Mammary epithelial cell (primary cell): ENCODE measurements at places on chromosomes 13 and 19.

DNA sequence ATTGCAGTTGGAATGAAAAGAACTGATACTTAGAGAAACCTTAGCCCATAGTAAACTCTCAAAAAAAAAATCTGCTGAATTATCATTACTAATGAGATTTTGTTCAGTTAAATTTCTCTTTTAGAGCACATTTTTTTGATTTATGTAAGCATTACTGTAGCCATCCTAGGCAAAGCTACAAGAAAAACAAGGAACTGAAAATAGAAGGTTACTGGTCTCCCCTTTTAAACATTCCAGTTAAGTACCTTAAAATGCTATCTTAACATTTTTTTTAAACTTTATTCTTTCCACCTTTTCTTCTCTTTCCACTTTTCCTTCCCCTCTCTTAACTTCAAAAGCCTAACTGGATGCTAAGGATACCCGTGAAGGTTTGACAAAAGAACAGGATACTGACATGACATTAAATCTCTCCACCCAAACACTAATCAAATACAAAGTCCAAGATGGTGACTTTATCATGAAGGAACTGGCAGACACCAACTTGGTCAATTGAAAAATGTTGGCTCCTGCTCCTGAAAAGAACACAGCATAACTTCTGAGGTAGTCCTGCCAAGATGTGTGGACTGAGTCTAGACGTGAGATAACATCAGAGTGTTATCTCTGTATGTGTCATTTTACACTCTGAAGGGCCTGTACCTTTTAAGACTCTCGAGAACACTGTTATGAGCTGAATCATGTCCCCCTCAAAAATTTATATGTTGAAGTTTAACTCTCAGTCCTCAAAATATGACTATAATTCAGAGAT, 29.5 kb upstream of the SACS start:
- DNase-seq, result no peak

GRCh38 chr13:100484702-100485101, 103.9 kb downstream of the GGACT start:
- no peak for DNase-seq

DNA sequence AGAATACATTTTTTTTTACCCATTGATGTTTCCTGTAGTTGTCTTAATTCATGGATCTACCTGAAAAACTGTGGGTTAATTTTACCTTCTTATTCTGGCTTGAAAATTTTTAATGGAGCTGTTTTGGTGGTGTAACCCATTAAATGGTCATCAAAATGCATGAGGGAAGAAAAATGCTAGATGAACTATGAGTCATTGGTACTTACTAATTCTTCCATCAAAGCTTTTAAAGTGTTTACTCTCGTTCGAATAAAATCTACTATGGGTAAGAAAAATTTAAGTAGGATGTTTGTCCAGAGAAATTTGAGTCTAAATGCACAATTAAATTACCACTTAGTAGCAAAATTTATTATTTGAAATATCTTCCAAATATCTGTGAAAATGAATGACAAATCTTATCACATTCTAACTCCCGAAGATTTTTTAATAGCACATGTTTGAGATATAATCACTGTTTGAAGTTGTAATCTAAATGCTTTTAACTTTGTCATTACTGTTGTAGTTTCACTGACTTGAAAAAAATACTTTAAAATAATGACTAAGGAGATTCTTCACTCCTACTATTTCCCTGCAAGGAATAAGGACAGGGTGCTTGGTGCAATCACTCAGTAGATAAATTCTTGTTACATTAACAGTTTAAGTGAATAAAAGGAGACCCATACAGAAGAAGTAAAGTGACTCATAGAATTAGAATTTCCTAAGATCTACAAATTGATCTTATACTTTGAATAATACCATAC, 437.7 kb downstream of the IRS2 start:
- peak; percentile 37 for DNase-seq

DNA sequence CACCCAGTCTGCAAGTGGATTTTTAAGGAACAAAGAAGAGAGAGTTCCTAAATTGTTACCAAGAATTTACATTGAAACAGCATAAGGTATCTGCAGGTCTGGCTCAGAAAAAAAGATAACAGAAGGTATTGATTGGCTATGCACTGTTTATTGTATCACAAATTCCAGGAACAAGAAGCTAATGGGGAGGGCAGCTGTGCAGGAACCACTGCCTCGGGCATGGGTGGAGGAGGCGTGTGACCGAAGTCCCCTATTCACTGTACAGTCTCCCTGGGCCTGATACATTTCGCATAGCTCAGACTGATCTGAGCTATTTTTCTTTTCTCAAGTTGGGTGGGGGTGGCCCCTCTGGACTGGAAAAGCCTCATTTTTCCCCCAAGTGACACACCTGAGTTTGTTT, 11.7 kb downstream of the NECTIN2 start:
- DNase-seq, result no peak

GRCh38 chr19:49556412-49557398, 23.7 kb downstream of the NOSIP start:
- no peak for DNase-seq

DNA sequence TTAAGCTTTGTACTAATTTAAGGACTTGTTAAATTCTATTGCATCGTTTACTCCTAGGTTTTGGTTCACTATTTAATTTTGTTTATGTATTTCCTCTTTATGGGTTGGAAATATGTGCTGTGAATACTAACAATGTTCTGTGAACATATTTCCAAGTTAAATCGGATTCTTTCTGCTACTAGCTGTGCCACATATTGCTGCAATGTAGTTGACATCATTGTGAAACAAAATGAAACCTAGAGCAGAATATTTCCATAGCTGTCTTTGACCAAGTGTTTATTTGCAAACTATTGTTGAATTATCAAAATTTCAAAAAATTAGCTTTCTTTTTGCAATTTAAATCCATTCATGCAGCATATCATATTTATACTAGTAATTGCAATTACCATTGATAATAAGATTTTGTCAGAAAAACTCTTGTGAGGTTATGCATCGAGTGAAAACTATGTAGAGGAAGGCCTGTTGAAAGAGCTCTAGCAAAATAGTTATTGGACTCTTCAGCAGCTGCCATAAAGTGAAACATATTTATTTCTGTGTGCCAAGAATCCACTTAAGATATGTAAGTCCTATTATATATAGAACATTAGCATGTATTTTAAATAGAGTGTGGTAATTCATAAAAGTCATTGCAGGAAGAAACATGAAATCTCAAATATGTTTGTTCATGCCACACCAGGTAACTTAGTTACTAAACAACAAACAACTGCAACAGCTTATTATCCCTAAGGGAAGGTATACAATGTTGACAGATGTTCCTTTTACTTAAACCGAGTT, 575.1 kb downstream of the SLITRK6 start:
- peak; percentile 11 for DNase-seq

DNA sequence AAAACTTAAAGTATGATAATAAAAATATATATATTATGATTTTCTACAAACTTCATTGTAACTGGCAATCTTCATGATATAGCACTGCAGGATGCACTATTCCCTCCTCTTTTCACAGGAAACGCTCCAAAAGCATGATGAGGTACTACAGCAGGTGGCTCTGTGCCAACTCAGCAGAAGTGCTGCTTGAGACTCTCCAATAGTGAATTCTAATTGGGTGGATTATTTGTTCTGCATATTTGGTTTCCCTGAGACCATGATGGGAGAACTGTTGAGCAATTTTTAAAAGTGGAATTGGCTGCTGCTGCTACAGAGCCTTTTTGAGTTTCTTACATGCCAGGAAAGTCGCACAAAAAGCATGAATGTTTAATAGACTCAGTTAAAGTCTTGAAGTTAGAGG, 1782.4 kb upstream of the PCDH20 start:
- no peak for DNase-seq
